Diencephalon (tissue), 1 donor: ENCODE measurements at places on chromosomes 4 and X. TPM values are rescaled to one million over a fixed set of nuclear protein-coding genes. Genes with fewer than 3 reads are reported as not detected.

PWWP3B gene
- 4.2 TPM for total RNA-seq

LRAT gene
- total RNA-seq, result 3.0 TPM

USP26 gene
- total RNA-seq, result not detected

SPRY1 gene
- total RNA-seq, result 13.8 TPM

FANCB gene
- total RNA-seq, result 11.3 TPM

TRPC3 gene
- total RNA-seq, result 14.5 TPM

EXOC1L gene
- not detected for total RNA-seq

TREX2 gene
- total RNA-seq, result 2.3 TPM

GNPDA2 gene
- total RNA-seq, result 33.7 TPM

HGFAC gene
- total RNA-seq, result 1.2 TPM
